Left renal pelvis (tissue), 4 donors: ENCODE measurements at places on chromosomes 2 and 18.

- no peak for DNase-seq
Measured at GRCh38 chr2:37610638-37611289, 60.7 kb downstream of the CDC42EP3 start.

DNA sequence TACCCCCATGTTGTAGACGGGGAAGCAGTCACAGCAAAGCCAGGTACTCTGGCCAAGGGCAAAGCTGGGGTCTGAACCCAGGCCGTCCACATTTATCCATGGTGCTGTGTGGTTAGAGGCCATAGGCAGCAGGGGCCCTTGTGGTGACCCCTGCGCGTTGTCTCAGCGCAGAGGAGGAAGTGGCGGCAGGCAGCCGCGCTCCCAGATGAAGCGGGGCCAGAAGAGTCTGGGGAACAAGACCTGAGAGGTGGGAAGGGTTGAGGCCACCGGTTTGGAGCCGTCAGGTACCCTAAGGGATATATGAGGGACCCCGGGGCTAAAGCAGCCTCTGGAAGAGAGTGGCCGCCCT lies 770 bp downstream of the ZNF396 start:
- no peak for DNase-seq

DNA sequence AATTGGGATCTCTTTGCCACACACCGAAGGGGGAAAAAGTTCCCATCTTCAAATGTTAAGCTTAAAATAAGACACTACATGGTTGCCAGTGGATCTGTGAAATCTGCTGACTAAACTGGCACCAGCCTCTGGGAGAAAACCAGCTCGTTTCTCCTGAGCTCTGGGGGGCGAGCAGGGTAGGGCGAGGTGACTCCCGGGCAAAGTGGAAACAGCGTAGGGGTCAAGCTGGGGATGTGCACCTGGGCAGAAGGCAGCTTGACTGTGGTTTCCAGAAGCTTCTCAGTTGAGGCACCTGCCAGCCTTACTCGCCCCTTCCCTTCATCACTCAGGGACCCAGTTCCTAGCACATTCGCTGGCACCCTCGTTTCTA lies 62.8 kb downstream of the SFXN5 start:
- DNase-seq = no peak

DNA sequence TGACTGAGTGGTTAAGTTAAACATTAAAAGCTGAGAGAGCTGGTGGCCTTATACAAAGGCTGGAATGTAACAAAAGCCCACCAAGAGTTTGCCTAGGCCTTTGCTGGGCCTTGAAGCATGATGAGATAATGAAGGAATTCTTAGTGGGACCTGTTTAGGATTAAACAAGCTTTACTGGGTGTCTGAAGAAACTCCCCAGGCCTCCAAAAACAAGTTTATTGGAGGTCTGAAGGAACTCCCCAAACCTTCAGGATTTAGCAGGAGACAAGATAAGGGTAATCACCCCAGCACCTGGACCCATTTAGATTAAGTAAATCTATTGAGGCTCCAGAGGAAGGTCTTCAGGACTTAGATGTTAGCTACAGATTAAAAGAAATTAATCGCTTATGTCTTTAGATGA lies 18.7 kb downstream of the PCARE start:
- DNase-seq = no peak

DNA sequence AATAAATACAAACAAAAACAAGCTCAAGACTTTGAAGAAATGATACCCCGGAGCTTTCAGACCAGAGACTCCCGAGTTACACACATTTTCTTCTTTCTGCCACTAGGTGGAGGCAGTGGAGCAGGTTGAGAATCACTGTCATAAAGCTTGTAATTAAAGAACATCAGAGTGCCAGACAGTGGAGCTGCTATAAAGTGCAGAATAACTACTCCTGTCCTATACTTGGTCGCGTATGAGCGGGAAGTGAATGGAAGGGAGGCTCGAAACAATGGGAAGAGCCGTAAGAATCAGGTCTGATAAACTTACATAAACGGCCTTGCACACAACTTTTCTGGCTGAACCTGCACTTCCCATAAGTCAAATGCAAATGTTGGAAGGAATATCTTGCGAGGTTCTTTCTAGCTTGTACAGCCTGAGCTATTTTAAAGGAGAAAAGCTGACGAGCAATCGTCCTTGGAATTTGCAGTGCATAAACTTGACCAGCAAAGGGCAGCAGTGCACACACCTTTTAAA lies 189.0 kb downstream of the RPIA start:
- DNase-seq = peak; percentile 46

DNA sequence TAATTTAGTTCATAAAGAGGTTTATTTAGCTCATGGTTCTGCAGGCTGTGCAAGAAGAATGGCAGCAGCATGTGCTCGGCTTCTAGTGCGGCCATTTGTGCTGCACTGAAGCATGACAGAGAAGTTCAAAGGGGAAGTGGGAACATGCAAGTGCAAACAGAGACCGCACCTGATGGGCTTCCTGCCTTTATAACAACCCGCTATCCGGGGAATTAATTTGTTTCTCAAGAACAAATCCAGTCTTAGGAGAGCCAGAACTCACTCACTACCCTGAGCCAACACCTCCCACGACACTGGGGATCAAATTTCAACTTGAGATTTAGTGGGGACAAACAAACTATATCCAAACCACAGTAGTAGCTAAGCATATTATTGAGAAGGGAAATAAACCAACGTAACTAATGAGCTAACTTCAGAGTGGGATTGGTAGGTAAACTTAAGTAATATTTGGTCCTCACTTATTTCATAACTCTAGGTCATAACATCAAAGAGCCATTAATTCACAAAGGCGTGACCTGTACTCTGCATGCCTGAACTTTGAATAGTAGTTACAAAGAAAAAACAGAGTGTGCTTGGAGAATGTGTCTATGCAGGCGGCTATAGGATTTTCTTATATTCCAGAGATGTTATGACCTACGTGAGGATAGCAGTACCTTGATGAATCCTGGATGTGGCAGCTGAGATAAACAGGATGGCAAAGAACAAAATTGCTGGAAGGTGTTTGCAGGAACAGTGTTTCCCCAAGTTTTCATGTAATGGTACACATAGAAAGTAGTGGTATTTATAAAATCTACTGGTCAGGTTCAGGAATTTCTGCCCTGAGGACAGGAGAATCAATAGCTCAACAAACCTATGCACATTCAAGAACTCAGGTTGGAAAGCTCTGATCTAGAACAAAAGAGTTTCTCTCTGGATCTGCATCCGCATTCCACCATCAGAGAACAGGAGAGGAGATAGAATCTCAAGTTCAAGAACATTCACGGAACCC lies 845.9 kb upstream of the ID2 start:
- DNase-seq = no peak

DNA sequence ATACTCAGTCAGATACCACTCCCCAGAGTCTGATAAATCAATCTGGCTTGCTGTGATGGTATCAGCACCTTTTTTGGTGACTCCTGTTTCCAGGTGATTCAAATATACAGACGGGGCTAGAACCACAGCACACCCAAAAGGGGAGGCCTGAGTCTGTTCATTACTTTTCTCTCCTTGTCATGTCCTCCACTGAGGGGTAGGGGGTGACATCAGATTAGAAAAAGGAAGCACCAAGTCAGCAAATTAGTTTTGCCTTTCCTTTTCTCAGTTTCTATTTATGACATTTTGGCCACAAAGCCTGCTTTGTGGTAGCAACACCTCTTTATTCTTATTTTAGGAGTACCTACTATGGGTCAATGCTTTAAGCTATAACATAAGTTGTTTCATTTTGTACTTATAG lies 127.4 kb downstream of the CCDC102B start:
- no peak for DNase-seq

GRCh38 chr2:239532859-239533258 lies 132.0 kb upstream of the HDAC4 start:
- no peak for DNase-seq

GRCh38 chr2:1153920-1154319 lies 203.3 kb downstream of the SNTG2 start:
- no peak for DNase-seq

- no peak for DNase-seq
Measured at GRCh38 chr2:140596447-140596846, 1534.4 kb downstream of the LRP1B start.

GRCh38 chr2:1995987-1996386 lies 251.7 kb upstream of the PXDN start:
- DNase-seq = no peak

DNA sequence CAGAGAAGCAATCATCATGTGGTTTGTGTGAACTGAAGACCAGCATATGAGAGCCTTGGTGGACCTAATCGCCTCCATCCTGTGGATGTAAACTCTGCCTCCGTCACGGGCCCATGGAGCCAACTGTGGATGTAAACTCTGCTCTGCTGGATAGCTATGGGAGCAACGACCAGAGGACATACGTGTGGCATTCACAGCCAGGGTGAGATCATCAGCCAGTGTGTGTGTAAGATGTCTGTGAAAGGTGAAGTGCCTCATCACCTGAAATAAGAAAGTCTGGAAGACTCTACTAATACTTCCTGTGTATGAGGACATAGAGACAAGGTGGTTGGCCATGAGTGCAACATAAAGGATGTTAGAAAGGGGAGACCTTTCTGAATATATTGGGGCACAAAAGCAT lies 63.5 kb downstream of the CYB5A start:
- no peak for DNase-seq

GRCh38 chr2:1967242-1968208 lies 223.2 kb upstream of the PXDN start:
- DNase-seq = peak; percentile 63

DNA sequence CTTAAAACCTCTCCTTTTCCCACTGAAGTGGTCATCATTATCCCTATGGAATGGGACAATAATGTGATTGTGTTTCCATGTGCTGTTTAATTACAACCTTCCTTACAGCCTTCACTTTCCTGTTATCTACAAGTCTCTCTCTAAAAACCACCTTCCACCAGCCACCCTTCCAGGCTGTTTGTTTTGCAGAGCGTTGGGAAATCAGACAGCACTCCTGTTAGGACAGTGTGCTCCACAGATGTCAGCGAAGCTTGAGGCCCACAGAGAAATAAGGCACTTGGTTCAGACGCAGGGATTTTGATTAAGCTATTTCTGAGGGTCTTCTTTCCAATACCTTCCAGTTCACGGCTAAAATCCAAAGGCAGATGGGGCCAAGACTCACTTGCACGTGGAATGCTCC lies 32.3 kb upstream of the ASPRV1 start:
- no peak for DNase-seq

DNA sequence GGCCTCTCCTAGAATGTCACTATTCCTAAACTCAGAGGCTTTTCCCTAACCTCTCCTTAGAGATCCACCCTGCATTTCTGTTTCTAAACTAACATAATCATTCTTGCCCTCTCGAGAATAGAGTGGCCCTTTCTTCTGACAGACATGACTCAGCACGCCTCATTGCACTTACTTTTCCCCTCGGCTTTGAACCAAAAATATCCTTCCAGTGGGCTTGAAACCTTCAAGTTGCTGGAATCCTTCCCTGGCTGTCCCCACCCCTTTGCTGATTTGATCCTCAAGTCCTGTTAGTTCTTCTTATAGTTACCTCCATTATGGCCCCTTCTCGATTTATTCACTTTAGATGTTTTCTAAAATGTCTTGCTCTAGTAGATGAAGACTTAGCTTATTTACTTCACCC lies 158.0 kb downstream of the LTBP1 start:
- DNase-seq = no peak

- peak; percentile 70 for DNase-seq
Measured at GRCh38 chr18:79393635-79394533, 1.8 kb upstream of the NFATC1 start.

DNA sequence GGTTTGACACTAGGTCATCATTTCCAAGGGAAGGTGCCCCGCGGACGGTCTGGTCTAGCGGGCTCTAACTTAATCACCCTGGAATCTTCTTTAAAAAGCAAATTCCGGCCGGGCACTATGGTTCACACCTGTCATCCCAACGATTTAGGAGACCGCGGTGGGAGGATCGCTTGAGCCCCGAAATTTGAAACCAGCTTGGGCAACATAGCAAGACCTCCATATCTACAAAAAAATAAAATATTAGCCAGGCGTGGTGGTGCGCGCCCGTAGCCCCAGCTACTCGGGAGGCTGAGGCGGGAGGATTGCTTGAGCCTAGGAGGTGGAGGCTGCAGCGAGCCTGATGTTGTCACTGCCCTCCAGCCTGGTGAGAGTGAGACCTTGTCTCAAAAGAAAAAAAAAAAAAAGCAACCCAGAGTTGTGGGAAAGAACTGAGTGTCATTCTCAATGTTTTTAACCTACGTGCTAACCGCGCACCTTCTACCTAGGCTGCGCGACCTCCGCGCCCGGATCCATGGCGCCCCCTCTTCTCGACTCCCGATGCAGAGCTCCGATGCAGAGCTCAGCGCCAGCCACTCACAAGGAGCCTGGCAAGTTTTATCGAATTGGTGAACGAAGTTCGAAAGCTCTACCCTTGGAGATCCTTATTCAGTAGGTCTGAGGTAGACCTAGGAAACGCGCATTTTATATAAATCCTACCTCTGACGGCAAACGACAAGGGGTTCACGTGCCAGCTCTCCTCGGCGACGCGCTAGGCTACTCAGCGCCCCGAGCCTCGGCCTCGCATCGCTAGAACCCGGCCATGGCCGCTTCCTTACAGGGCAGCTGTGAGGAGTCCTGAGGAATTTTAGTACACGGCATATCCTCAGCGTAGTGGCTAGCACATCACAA lies 888 bp upstream of the TWSG1 start:
- DNase-seq = no peak

DNA sequence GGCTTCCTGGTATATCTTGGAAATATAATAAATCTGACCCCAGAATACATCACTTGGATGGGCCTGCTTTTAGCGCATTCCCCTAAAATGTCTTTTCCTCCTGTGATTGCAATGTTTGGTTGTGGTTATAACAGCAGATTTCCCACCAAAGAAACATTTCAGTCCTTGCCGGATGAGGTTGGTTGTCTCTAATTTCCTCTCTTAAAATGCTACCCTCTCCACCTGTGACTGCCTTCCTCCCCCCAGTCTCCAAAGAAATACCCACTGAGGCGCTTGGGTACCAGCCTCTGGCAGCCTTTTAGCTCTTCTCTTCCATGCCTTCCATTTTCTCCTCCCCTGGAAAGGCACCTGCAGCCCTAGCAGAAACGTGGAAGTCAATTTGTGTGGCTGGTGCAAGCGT lies 102.1 kb upstream of the SIX3 start:
- DNase-seq = no peak

DNA sequence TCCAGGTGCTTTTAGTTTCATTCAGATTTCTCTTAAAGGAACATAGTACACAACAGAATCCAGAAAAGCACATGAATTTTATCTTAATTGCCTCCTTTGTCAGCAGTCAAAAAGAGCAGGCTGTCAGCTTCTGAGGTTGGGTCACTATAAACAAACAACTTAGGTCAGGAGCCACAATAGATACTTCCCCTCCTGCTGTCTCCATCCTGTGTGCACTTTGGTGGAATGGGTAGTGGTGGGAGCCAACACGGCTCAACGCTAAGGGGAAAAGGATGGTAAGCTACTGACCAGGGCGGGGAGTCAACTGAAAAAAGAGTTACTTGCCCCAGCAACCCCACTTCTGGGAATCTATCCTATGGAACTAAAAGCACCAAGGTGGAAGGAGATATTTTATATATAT lies 121.9 kb downstream of the PAX3 start:
- no peak for DNase-seq

DNA sequence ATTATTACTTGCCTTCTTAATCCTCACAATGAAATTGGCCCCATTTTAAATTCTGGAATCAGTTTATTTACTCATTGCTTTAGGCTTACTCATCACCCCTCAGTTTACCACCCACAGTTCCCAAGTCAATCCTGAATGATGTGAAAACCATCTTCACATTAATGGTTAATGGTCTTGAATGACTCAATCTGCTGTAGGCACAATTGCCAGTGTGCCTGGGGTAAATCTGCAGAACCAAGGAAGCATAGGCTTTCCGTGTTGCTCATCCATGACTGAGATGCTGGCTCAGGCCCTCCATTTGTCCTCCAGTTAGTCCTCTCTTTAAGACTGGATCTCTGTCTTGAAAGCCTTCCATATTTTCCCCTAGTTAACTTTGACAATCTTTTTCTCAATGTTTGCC lies 164.5 kb downstream of the PMAIP1 start:
- DNase-seq = no peak

- DNase-seq = no peak
Measured at GRCh38 chr2:33242845-33243244, 233.6 kb upstream of the RASGRP3 start.
